ENCODE measurements at places on chromosomes 16 and 17. TPM values are rescaled to one million over a fixed set of nuclear protein-coding genes. Genes with fewer than 3 reads are reported as not detected.

GDPD3 gene
- 2.3 TPM for total RNA-seq

PERCC1 gene
- not detected for total RNA-seq

FOXJ1 gene
- total RNA-seq, result not detected

SLC9A5 gene
- total RNA-seq, result 1.3 TPM

MYH13 gene
- not detected for total RNA-seq

FOXN1 gene
- not detected for total RNA-seq

LGALS9 gene
- 15.2 TPM for total RNA-seq

SYCE1L gene
- 0.66 TPM for total RNA-seq

TMEM256 gene
- total RNA-seq, result 67.8 TPM

ASGR2 gene
- 0.22 TPM for total RNA-seq

POLG2 gene
- total RNA-seq, result 9.7 TPM

RDM1 gene
- not detected for total RNA-seq

PRR35 gene
- not detected for total RNA-seq

ENDOV gene
- total RNA-seq, result 11.3 TPM

SCIMP gene
- total RNA-seq, result 0.74 TPM

RUNDC3A gene
- total RNA-seq, result 0.41 TPM

BMERB1 gene
- total RNA-seq, result 75.3 TPM

CES3 gene
- total RNA-seq, result 1.0 TPM

C17orf100 gene
- 0.69 TPM for total RNA-seq

PRR29 gene
- not detected for total RNA-seq

OR3A2 gene
- total RNA-seq, result 0.11 TPM

KLHL10 gene
- not detected for total RNA-seq

CCL14 gene
- 8.8 TPM for total RNA-seq

KRTAP9-2 gene
- total RNA-seq, result not detected

SBK1 gene
- total RNA-seq, result 2.3 TPM

ZPBP2 gene
- total RNA-seq, result not detected

IGSF6 gene
- total RNA-seq, result 3.6 TPM

YPEL3 gene
- 54.4 TPM for total RNA-seq
